ENCODE measurements at places on chromosomes 2 and 18.

GRCh38 chr2:188765522-188766470, 208.4 kb upstream of the COL3A1 start:
- no peak for DNase-seq

DNA sequence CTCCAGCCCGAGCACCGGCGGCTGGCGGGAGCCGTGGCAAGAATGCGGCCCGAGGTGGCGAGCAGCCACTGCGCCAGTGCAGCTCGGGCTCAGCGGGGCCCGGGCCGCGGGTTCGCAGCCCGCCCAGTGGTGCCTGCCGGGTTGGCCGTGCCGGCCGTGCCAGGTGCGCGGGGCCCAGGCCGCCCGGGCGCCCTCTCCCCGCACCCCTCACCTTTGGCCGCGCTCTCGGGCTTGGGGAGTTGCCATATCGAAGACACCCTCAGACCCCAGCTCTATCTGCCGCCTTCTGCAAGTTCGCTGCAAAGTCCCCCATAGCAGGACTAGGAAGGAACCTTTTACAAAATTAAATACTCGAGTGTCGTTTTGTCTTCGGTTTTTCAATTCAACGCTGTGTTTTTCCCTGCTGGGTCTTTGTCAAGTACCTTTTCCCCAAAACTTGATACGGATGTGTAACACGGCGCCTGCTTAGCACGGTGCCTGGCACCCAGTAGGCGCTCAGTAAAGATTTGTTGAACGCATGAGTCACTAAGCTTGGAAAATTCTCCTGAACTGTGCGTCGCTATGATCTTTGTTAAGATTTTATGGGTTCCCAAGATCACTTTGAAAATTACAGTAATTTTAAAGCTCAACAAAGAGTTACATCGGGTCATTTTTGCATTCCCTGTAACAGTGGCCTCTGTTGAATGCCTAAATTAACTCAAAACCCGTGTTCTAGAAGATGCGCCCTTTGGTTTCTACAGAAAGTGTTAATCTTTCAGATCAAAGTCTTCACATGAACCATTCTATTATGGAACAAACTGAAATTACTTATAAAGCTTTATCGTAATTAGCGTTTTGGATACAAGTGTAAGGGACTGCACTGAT, 750 bp downstream of the STRADB start:
- no peak for DNase-seq

- DNase-seq: no peak
These were observed 53.9 kb downstream of the SH3BP4 start for GRCh38 chr2:235005603-235006259.

DNA sequence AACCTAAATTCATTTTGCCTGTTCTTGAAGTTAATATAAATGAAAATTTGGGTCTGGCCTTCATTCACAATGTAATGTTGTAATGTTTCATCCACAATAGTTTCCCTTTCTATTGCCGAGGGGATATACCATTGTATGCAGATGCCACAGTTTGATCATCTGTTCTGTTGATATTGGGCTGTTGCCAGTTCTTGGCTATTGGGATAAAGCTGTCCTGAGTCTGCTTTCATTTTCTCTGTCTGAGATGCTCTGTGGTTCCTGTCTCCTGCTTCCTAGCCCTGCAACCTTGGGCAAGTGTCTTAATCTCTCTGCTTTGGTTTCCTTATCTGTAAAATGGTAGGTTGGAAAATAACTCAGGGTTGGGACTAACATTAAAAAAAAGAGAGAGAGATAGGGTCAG, 25.2 kb downstream of the B3GNT2 start:
- no peak for DNase-seq

GRCh38 chr2:105739426-105739825, 5.3 kb upstream of the NCK2 start:
- no peak for DNase-seq

DNA sequence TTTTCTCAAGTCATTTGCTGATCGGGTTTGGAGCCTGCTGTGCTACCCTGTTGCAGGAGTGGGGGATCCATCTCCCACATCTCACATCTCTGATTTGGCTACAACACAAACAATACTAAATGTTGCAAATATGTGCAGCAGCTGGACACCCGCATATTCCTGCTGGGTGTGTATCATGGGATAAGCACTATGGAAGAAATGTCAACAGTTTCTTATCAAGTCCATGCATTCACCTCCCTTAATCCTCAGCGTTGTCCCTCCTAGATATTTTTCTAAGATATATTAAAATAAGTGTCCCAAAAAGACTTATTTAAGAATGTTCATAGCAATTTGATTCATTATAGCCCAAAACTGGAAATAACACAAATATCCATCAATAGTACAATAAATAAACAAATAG, 303.7 kb downstream of the TRIB2 start:
- no peak for DNase-seq

- no peak for DNase-seq
These were observed 11.3 kb upstream of the MPP4 start for GRCh38 chr2:201709747-201710146.
